ENCODE measurements at places on chromosomes 6 and 20.

GRCh38 chr6:86595641-86596040 is 341.7 kb upstream of the HTR1E start:
- DNase-seq, result no peak

- DNase-seq, result no peak
These were observed 727 bp downstream of the MRS2 start for GRCh38 chr6:24403501-24403824.

- no peak for DNase-seq
These were observed 131.0 kb downstream of the ZMYND8 start for GRCh38 chr20:47225458-47225857.

DNA sequence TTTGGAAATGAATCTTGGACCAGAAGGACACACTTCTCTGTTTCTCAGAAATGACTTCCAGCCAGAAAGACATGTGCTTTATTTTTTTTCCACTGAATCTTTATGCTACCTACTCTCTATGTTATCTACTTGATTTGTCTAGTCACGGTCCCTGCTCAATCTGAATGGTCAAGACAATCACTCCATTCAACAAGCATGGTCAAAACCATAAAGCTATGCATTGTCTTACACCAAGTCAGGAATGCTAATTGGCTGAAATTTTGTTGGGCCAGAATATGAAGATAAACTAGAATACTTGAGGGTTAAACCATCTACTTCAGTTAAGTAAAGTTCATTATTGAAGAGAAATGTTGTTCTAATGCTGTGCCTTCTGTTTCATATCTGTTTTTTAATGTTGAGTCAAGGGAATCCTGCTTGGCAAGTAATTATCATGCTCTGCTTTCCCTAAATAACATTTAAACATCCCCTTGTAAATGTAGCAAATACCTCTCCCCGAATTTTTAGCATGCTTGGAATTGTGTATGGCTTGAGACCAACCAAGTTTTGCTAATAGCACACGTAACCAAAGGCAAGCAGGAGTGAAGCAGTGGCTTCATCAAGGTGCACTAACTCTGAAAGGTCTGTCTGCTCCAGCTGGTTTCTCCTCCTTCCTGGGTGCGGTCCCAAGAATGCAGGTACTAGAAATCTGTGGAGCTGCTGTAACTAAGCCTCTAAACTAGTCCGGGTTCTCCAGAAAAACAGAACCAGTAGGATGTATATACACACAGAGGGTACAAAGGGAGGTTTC is 190.3 kb upstream of the CDYL start:
- no peak for DNase-seq

DNA sequence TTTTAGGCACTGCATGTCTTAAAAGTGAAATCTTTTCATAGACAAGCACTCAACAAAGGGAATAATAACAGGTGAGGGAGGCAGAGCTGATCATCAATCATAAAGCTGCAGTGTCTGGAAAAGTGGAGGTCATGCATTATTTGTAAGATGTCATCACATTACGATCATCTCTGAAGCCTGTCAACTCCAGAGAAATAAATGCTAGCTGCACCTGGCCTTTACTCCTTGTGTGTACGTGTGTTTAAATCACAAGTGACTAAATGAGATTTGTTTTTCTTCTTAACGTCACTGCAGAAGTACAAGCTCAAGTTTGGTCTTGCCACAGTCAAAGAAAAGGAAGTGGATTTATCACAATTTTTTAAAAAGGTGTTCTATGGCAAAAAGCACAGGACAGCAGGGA is 275.5 kb upstream of the SGK1 start:
- no peak for DNase-seq

DNA sequence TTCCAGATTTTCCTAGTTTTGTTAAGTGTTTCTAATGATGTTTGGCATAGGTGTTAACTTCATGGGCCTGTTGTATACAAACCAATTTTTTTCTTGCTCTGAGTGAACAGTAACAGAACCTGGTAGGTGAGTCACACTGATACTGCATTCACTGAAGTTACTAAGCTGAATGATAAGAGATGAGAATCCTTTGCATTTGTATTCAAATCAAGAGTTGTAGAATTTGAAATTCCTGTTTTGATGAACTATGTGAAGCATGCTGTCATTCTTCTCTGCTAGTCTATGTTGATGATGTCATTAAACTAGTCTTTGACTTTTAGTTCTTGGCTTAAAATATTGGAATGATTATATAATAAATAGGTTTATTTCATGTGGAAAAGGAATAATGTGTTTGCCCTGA is 37.9 kb downstream of the PTPRA start:
- DNase-seq, result peak; percentile 34

DNA sequence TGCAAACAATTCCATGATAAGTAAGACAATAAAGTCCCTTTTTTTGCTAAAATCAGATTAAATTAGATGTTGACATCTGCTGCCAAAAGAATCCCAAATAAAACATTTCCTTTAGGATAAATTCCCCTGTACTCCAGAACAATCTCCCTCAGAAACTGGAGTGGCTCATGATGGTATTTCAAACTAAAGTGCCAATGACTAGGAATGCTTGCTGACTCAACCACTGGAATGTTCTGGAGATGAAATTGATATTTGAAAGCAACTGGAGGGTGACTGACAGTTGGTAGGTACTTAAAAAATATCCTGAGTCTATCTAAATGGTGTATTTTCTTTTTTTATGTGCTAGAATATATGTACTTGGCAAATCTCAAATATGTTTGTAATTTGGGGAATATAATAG is 350.1 kb upstream of the TSHZ2 start:
- DNase-seq, result no peak

DNA sequence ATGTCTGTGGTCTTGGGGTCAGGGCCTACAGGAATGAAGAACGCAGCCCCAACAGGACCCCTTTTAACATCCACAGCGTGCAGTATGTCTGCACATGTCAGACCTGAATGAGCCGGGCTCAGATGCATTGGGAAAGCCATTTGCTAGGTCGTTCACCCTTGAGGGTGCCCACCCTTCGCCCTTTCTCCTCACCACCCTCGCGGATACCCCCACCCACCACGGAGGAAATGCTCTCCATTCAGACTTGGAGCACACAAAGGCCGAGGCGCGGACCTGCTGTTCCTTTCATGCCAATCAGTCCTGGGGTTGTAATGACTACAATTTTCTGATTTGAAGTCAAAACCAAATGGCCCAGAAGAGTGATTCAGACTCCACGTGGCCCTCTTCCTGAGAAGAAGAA is 62.7 kb downstream of the EDN3 start:
- no peak for DNase-seq

DNA sequence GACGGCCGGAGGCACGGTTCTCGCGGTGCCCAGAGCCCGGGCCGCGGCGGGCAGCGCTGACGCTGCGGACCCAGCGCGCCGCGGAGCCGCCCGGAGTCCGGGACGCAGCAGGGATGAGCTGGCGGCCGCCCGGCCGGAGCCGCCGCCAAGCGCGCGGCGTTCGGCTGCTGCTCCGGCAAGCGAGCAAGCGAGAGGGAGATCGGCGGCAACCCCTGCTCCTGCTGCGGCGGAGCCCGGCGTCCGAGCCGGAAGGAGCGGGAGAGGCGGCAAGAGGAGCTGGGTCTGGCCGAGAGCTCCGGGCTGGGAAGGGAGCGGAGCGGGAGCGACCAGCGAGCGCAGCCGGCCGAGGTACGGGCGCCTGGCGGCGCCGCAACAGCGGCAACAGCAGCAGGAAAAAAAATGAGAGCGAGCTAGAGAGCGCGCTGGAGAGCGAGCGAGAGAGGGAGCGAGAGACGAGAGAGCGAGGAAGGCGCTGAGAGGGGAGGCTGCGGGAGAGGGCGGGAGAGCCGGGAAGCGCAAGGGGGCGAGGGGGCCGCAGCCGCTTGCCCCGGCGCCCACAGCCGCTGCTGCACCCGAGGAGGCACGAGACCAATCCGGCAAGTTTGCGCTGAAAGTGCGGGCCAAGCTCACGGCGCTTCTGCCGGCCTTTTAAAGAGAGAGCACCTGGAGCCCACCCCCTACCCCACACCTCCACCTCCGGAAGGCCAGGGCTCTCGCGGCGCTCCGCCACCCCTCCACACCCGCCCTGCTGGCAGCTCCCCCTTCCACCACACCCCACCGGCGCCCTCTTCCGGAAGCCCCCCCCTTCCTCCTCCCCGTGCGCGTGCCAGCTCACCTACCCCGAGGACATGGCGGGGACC is 496 bp downstream of the GRM4 start:
- DNase-seq, result peak; percentile 46

- peak; percentile 94 for DNase-seq
These were observed 10.7 kb downstream of the SDC4 start for GRCh38 chr20:45337367-45338120.

DNA sequence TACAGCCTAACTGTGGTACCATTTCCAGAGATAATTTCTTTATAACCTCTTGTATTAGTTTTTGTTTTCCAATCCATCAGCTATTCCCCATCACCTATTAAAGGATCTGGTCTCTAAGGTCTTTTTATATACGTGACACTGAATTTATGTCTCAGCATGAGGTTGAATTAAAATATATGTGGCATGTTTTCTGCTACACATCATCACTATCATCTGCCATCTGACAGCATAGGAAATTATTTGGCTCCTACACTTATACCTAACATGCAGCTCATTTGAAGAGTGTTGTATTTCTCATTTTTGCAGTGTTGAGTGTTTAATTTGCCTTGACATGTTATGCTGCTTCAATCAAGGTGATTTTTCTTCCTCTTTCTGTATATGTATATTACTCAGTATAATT is 100.3 kb downstream of the LIN28B start:
- DNase-seq, result no peak

DNA sequence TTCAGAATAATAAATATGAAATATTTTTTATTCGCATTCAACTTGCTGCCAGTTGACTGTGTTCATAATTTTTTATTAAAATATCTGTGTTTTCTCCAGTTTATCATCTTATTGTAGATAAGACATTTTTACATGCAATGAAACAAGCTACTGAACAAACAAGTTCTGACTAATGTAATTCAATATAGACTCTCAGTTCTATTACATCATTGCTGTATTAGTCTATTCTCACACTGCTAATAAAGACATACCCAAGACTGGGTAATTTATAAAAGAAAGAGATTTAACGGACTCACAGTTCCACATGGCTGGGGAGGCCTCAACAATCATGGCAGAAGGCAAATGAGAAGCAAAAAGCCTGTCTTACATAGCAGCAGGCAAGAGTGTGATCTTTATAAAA is 1357.7 kb upstream of the CITED2 start:
- peak; percentile 17 for DNase-seq

GRCh38 chr20:25860531-25861150 is 164.0 kb upstream of the ZNF337 start:
- no peak for DNase-seq

GRCh38 chr20:63891061-63892002 is 3.6 kb upstream of the DNAJC5 start:
- DNase-seq, result no peak

GRCh38 chr6:143657809-143658208 is 20.0 kb upstream of the PHACTR2 start:
- DNase-seq, result no peak

- peak; percentile 40 for DNase-seq
These were observed 57.0 kb downstream of the KIF13A start for GRCh38 chr6:17930321-17930993.

GRCh38 chr6:89702349-89702748 is 63.8 kb upstream of the LYRM2 start:
- no peak for DNase-seq

GRCh38 chr6:107809966-107810365 is 14.1 kb downstream of the SCML4 start:
- DNase-seq, result no peak

DNA sequence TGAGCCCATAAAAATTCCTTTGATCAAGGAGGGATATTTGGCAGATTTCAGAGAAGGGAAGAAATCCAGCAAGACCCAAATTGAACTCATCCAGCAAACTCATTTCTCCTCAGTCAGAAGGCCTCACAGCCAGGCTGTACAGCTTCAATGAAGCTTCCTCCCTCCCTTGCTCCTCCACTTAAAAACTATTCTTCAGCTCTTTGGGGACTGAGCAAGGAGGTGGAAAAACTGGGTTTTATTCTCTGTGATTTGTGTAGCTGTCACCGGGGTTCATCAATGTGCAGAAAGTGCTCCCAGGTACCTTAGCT is 158.7 kb upstream of the ZNF184 start:
- DNase-seq, result no peak

DNA sequence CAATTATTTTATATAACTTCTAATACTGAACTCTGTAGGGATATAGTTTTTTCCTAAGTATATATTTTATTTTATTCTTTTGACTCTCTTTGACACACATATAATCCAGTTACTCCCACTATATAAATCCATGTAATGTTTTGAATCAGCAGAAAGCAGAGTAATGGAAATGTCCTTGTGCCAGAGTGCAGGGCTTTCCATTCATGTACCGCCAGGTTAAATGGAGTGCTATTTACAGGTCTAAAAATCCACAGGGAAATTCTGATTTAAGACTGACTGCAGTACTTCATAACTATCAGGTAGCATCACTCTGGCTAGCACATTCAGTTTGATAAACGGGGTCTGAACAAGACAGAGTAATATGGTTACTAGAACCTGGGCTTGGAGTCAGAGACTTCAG is 626.8 kb downstream of the COL12A1 start:
- DNase-seq, result no peak

DNA sequence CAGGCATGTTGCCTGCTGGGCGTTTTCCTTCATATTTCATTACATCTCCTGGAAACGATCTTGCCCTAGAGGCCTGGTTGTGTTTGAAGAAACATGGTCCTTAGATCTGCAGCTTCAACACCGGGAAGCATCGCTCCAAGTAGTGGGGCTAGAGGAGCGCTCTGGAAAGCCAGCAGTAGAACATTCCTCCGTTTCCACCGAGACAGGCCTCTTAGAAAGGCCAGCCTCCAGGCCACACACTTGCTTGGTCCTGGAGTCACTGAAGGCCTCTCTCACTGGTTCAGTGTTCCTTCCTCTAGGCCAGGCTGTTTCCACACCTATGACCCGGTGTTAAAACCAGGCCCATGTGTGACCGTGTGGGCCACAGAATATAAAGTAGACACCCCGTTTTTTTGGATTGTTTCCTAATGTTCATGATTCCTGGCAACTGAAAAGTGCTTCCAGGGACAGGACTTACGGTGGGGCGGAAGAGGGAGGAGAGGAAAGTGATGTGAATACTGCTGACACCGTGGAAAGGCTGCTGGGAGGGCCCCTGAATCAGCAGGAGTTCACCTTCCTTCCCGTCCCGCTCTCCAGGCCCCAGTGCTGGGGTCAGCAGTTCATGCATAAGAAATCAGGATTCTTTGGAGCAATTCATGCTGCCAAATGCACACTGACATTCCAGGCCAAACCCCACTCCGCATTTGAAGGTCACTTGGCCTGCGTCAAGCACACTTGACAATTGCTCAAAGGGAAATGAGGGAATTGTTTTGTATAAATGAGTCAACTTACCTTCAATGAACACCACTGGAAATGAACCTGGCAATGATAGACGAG is 83.8 kb downstream of the IYD start:
- DNase-seq, result no peak

GRCh38 chr6:56156643-56157042 is 90.7 kb downstream of the COL21A1 start:
- peak; percentile 40 for DNase-seq

- no peak for DNase-seq
These were observed 6.2 kb downstream of the FOXC1 start for GRCh38 chr6:1615853-1616420.

GRCh38 chr6:136235233-136235564 is 14.9 kb downstream of the MTFR2 start:
- peak; percentile 91 for DNase-seq
